ENCODE measurements at places on chromosomes 3 and 15. TPM values are rescaled to one million over a fixed set of nuclear protein-coding genes. Genes with fewer than 3 reads are reported as not detected.

The ROPN1B gene
- polyA plus RNA-seq = not detected

DNA sequence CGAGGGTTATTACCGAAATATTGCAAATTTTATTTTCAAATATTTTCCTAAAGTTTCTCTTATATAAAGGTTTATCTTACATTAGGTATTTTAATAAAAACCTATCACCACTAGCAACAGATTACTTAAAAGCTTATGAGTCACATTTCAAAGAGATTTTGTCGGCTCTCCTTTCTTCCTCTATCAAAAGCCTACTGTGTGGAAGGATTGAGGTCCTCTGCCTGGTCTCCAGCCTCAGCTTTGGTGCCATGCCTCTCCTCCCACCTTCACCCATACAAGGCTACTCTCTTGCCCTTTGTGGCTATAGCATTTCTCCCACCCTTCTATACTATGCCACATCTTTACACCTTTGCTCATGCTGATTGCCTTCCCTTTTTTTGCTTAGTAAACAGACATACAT, 199.3 kb downstream of the TNIK start:
- H3K27ac ChIP-seq = no peak overlapping the region
- no peak for DNase-seq
- peaks cover 5% of the 10 kb centered on the region for H3K4me1 ChIP-seq
- no peaks in the 10 kb centered on the region for H3K36me3 ChIP-seq

DNA sequence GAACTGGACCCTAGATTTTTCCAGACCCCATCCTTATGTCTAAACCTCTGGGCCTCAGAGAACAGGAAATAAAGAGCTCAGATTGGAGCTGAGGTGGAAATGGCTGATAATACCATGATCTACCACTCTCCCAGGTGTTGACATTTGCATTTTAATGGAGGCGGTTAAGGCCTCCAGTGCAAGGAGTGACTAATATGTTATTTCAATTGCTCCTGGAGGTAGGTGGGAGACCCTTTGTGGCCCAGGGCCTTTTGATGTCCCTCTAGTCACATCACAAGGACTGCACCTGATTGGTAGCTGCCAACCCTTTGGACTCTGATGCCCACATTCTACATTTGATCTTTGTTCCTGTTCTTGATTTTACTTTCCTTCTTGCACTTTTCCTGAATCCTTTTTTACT, 9.0 kb upstream of the ADCY5 start:
- no peaks in the 10 kb centered on the region for H3K36me3 ChIP-seq
- H3K27ac ChIP-seq = no peak overlapping the region
- no peak for DNase-seq
- no peaks in the 10 kb centered on the region for H3K4me1 ChIP-seq
- H3K4me3 ChIP-seq = no peak overlapping the region
- peaks cover 61% of the 10 kb centered on the region for H3K27me3 ChIP-seq

DNA sequence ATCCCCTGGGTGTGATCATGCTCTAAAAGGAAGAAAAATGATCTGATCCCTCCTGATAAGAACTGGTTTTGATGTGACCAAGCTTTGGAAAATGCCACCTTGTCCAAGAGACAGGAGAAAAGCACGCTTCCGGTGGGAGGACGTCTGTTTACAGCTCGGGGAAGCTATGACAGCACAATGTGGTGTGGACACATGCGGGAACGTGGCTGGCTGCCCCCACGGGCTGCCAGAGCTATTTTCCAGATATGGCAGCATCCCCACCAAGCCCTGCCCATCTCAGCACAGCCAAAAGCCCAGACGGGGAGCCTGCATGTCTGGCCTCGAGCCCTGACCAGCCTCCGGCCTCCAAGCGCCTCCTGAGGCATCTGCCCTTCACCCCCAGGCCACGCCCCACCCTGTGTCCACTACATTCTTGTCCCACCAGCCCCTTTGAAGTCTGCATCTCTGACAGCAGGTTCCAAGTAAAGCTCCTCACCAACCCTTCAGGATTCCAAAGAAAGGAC, 63.2 kb upstream of the HRH1 start:
- peaks cover 17% of the 10 kb centered on the region for H3K27me3 ChIP-seq
- no peaks in the 10 kb centered on the region for H3K36me3 ChIP-seq
- H3K27ac ChIP-seq = no peak overlapping the region
- peaks cover under 1% of the 10 kb centered on the region for H3K4me1 ChIP-seq
- H3K4me3 ChIP-seq = no peak overlapping the region
- DNase-seq = no peak

GRCh38 chr3:27454914-27455313, 29.3 kb downstream of the SLC4A7 start:
- peaks cover 24% of the 10 kb centered on the region for H3K4me1 ChIP-seq
- H3K4me3 ChIP-seq = no peak overlapping the region
- H3K27me3 ChIP-seq = no peaks in the 10 kb centered on the region
- no peak for DNase-seq

GRCh38 chr3:139427283-139428060, 38.0 kb upstream of the COPB2 start:
- no peak overlapping the region for H3K27ac ChIP-seq
- H3K27me3 ChIP-seq = no peaks in the 10 kb centered on the region
- no peaks in the 10 kb centered on the region for H3K36me3 ChIP-seq
- DNase-seq = peak; percentile 28
- H3K4me3 ChIP-seq = no peak overlapping the region

DNA sequence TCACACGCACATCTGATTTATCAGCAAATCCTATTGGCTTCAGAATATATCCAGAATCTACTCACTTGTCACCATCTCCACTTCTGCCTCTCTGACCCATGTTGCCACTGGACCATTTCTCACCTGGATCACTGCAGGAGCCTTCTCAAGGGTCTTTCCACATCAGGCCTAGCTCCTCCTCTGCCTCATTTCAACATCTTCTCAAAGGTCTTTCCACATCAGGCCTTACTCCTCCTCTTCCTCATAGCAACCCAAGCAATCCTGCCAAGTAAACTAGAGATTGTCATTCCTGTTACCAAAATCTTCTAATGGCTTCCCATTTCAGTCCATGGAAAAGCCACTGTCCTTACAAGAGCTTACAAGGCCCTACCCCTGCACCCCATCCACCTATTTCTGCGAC, 18.0 kb upstream of the DUT start:
- DNase-seq = no peak
- no peak overlapping the region for H3K27ac ChIP-seq
- H3K36me3 ChIP-seq = no peaks in the 10 kb centered on the region
- H3K27me3 ChIP-seq = no peaks in the 10 kb centered on the region
- H3K4me1 ChIP-seq = no peaks in the 10 kb centered on the region

DNA sequence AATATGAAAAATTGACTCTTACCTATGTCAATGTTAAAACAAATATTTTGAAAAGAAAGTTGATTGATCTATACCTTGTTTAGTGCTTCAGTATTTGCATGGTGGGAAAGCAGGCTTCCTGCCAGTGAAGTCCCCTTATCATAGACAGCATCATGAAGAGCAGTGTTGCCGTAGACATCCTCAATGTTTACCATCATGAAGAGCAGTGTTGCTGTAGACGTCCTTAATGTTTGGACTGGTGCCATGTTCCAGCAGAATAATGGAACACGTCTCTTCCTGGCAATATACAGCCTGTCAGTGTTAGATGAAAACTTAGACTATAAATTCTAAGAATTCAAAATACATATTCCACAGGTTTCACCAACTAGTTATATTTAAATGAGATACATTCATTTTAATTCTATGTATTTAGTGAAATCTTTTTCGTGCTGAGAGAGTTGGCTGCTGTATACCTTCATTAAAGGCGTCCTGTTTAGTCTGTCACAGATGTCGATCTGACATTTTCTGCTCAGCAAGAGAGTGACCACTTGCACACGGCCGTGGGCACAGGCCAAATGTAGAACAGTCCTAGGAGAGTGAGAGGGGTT, 116.8 kb downstream of the LMLN start:
- no peak for DNase-seq
- H3K4me1 ChIP-seq = peaks cover 7% of the 10 kb centered on the region
- H3K4me3 ChIP-seq = no peak overlapping the region

DNA sequence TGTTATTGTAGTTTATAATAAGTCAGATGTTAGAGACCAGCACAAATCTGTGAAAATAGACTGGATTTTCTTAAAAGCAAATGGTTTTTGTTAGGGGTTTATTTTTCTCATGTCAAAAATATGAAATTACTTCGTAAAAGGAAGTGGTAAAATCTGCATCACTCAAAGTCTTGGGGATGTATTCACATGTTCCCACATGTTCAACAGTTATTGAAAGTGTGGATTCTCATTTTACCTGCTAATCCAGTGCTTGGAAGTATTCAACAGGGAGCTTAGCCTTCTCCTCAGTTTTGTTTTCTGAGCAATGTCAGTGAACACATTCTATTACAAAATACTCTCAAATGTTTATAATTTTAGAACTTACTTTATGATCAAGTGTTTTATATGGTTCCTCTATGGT, 352.0 kb downstream of the SOX2 start:
- no peak overlapping the region for H3K4me3 ChIP-seq
- H3K27ac ChIP-seq = no peak overlapping the region
- no peaks in the 10 kb centered on the region for H3K36me3 ChIP-seq
- no peaks in the 10 kb centered on the region for H3K4me1 ChIP-seq
- no peak for DNase-seq

The ABCF3 gene
- 24.6 TPM for polyA plus RNA-seq

All from naive B cell (primary cell).